ENCODE measurements at places on chromosomes 6 and 20.

GRCh38 chr6:32081168-32081990 lies 27.8 kb downstream of the TNXB start:
- no peak for DNase-seq

GRCh38 chr20:38771621-38772020 lies 23.4 kb downstream of the ACTR5 start:
- DNase-seq = no peak

- DNase-seq = no peak
These were observed 634 bp downstream of the AHI1 start for GRCh38 chr6:135496800-135497411.

GRCh38 chr6:113585246-113585645 lies 271.9 kb upstream of the MARCKS start:
- DNase-seq = no peak

DNA sequence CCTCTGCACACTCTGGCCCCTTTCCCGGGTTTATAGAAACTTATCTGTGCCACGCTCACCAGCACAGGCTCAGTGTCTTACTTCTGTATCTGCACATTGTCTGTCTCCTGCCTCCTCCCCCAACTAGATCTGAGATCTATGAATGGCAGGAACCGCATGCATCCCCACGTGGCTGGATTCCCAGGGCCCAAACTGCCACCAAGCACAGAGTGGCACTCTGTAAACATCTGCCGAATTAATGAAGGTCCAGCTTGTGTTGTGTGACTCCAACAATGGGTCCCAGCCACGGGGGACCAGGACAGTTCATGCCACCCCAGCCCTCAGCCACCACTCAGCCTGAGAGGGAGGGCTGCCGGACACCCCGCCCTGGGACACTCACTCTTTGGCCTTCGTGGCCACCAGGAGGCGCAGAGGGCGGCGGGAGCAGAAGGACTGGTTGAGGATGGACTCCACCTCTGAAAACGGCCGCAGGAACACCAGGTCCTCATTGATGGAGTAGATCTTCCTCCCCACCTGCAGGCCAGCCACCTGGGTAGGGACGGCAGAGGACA lies 171.1 kb downstream of the PREX1 start:
- DNase-seq = no peak
